LoVo (cell line): ENCODE measurements at places on chromosomes 7 and 10.

- no peak for DNase-seq
Observed at GRCh38 chr7:95373323-95373722, 22.9 kb downstream of the PON3 start.

DNA sequence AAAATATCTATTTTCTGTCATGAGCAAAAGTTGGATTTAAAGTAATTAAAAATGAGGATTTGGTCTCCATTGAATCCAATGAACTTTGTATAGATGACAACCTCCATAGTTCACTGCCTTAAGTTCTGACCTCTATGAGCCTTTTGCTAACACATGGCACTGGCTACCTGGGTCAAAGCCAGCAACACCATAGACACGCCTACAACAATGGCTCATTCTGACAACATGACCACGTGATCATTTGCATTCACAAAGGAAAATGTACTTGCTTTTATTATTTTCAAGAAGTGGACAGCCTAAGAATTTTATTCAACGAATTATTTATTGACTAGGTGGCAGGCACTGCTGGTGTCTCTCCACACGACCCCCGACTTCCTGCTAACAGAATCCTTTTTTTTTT is 90.6 kb downstream of the CARD11 start:
- no peak for DNase-seq

- no peak for DNase-seq
Observed at GRCh38 chr10:109968953-109969759, 38.6 kb upstream of the ADD3 start.

GRCh38 chr10:27390681-27391080 is 113.4 kb upstream of the RAB18 start:
- DNase-seq = no peak

- no peak for DNase-seq
Observed at GRCh38 chr10:10295537-10295936, 722.1 kb upstream of the CELF2 start.

DNA sequence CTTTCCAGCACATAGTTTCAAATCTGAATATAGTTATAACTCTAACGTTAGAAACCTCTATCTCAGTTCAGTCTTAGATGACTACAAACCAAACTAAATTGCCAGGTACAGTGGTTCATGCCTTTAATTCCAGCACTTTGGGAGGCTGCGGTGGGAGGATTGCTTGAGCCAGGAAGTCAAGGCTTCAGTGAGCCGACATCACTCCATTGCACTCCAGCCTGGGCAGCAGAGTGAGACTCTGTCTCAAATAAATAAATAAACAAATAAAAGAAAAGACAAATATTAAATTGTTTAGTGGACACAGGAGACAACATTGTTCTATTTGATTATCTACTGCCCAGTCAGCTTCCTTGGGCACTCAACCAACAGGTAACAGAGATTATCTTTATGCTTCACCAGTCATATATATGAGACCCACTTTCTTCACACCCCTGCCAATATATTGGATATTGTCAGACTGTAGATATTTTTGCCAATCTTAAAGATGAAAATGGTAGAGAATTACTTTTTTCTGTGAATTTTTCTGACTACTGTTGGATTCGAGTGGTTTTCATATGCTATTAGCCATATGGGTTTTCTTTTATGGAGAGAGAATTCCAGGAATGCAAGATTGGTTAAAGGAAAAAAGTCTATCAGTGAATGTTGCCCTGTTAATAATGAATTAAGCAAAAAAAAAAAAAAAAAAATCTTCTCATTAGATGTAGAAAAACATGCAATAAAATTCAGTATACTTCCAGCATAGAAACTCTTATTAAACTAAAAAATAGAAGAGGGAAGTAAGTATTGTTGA is 16.0 kb downstream of the HDAC9 start:
- DNase-seq = no peak

GRCh38 chr7:128869138-128869943 is 6.7 kb downstream of the ATP6V1F start:
- peak; percentile 74 for DNase-seq
